NCI-H1436 (cell line): ENCODE measurements at places on chromosomes 16 and 17.

DNA sequence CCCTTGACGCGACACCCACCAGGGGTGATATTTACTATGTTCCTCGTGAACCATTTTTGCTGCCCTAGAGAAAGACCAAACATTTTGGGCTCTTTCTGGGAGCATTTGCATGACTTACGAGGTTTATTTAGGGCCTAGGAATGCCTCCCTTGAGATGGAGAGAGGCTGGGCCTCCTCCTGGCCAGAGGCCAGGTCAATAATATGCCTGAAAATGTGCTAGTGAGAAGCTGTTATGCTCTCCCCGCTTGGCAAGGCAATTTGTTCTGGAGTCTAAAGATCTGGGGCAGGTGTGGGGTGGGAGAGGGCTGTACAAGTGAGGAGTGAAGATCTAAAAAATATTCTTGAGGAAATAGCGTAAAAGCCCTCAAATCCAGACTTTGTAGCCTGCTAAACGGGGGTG is 587.3 kb upstream of the CDH5 start:
- no peak for DNase-seq

DNA sequence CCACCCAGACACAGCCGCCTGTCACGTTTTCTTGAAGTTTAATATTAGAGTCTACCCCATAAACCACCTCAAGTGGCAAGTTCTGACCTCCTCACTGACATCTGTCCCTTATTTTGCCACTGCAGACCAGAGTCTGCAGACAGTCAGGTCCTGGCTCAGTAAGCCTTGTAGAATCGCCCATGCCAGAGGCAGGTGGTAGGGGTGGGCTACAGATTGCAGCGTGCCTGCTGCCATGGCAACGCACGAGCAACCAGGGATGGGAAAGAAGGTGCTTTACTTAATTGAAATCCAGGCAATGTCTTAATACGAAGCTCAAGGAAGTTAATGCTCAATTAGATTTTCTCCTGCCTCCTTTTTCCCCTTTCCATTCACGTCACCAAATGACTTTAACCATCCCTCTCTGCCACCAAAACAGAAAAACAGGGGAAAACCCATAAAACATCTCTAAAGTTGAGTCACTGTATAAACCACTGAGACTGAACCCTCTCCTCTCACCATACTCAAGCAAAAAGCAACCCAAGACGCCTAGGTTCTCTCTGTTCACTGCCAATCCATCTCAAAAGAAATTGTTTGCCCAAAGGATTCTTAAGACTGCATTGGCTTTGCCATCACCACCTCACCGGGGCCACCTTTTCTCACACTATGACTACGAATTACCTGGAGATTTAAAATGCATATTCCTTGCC is 228.8 kb downstream of the SLC39A11 start:
- no peak for DNase-seq

- no peak for DNase-seq
Observed at GRCh38 chr17:75683583-75683982, 16.4 kb downstream of the SAP30BP start.

- no peak for DNase-seq
Observed at GRCh38 chr17:28827672-28828071, 14.9 kb downstream of the FAM222B start.

GRCh38 chr17:13160790-13161189 is 143.0 kb upstream of the ELAC2 start:
- no peak for DNase-seq

- no peak for DNase-seq
Observed at GRCh38 chr17:39486242-39486641, 25.0 kb downstream of the CDK12 start.
